HS-27A (cell line): ENCODE measurements at places on chromosomes 7 and 10.

GRCh38 chr7:55130395-55131141, 111.8 kb downstream of the EGFR start:
- peak; percentile 46 for DNase-seq

GRCh38 chr7:28517606-28518005, 105.3 kb downstream of the CREB5 start:
- DNase-seq, result no peak

GRCh38 chr10:82796510-82796909, 921.5 kb downstream of the NRG3 start:
- no peak for DNase-seq

DNA sequence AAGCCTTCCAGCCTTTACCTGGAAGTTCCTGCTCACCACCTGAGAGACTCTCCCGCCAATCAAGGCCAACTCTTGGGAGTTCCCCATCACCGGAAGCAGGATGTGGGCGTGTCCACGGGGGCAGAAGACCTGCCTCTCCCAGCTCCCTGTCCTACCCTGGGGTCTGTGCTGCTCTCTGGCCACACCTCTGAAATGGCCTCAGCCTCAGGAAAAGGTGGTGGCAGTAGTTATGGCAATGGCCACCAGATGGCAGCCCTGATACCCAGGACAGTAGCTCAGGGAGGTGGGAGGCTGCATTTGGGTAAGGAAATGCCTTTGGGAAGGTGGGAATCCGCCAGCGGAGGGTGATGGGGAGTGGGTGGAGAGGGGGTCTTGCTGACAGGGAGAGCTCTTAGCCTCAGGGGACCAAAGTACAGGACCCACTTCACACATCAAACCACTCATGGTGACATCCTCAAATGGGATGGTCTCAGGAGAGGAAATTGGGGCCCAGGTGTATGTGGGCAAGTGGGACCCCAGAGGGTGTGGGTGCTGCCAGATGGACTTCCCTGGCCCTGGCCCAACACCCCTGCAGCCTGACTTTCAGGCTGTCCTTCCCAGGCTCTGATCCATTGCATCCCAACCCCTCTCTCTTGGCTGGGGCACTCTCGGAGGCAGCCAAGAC, 33.9 kb downstream of the KAZALD1 start:
- peak; percentile 15 for DNase-seq

- no peak for DNase-seq
Measured at GRCh38 chr7:130598056-130598455, 70.5 kb downstream of the COPG2 start.

DNA sequence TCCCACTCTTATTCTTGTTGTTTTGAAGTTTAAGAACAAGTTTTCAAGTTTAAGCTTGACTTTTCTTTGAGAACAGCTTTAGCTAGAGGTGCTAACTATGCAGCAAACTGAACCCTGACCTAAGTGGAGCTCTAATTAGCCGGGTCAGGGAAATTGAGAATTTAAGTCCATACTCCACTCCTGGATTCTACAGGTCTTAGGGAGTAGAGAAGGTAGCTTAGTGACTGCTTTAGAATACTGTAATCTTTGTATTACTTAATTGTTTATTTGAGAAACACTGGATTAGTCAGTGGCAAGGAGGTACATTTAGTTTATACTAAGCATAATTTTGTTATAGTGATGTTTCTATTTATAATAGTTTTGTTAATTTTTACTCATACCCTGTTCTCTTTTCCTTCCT, 74.6 kb upstream of the STRIP2 start:
- no peak for DNase-seq

DNA sequence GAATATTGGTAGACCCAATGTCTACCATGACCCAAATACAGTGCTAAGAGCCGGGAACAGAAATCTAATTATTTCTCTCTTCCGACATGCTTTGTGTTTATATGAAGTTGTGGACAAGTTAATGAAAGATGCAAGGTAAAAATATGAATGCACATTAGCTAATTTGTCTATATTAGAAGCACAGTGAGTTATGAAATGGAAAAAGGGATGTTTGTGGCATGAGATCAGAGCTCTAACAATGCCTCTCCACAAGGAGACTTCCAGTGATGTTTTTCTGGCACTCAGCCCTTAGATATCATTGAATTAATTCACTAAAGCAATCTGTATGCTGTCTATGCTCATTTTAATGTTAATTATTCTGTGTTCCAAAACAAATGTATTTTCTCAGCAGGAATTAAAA, 897.2 kb downstream of the CNTNAP2 start:
- no peak for DNase-seq
